T-helper 9 cell (primary cell): ENCODE measurements at places on chromosomes 13 and 19.
A peak's percentile ranks its signal among the peaks of the same experiment; 100 is the strongest.

- peak; percentile 86 for DNase-seq
These were observed 2.5 kb upstream of the EEF2 start for GRCh38 chr19:3987619-3988371.

DNA sequence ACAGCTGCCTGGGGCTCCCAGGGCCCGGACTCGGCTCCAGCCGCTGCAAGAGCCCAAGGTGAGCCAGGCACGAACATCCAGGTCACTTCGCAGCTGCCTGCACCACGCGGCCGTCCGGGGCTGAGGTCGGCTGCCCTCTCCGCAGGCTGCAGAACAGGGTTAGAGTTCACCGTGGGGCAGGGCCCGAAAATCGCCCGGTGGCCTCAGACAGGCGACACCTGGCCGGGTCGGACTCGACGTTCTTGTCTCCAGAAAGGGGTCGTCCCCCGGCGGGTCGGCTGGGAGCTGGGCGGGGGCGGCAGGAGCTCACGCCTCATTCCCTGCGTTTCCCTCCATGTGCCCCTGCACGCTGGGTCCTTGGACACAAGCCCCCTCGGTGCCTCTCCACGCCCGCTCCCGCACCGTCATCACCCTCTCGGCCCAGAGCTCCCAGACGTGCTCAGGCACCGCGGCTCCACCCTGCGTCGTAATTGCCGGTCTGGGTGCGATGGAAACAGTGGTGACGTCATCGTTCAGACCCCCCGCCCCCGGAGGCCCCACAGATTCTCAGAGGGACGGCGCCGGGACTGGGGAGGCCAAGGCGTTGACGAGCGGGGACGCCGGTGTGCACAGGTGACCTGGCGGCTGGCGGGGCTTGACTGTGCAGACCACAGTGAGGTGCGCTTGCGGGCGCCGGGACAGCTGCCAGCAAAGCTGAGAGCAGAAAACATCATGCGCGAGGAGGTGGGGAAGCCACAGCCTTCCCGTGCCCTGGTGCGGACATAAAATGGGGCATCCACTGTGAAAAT lies 4.0 kb upstream of the GRIN3B start:
- peak; percentile 90 for DNase-seq

DNA sequence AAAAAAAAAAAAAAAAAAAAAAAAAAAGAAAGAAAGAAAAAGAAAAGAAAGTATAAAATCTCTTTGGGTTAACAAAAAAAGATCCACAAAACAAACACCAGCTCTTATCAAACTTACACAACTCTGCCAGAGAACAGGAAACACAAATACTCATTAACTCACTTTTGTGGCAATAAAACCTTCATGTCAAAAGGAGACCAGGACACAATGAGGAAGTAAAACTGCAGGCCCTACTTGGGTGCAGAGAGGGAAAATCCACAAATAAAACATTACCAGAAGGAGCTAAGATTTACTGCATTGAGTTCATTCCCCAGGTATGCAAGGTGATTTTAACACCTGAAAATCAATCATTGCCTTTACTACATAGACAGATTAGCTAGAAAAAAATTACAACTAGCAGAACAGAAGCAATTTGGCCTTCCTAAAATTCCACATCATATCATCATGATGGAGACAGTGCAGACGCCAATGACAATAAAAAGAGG lies 9.6 kb upstream of the CEACAM5 start:
- no peak for DNase-seq

- no peak for DNase-seq
These were observed 1.4 kb upstream of the KHSRP start for GRCh38 chr19:6425732-6426620.

GRCh38 chr13:51501592-51502152 lies 48.8 kb upstream of the INTS6 start:
- no peak for DNase-seq

GRCh38 chr13:36190771-36191170 lies 23.6 kb downstream of the SOHLH2 start:
- DNase-seq, result no peak

- DNase-seq, result no peak
These were observed 686 bp downstream of the SETDB2 start for GRCh38 chr13:49444524-49445395.
